ENCODE measurements at places on chromosomes 5 and 9.

DNA sequence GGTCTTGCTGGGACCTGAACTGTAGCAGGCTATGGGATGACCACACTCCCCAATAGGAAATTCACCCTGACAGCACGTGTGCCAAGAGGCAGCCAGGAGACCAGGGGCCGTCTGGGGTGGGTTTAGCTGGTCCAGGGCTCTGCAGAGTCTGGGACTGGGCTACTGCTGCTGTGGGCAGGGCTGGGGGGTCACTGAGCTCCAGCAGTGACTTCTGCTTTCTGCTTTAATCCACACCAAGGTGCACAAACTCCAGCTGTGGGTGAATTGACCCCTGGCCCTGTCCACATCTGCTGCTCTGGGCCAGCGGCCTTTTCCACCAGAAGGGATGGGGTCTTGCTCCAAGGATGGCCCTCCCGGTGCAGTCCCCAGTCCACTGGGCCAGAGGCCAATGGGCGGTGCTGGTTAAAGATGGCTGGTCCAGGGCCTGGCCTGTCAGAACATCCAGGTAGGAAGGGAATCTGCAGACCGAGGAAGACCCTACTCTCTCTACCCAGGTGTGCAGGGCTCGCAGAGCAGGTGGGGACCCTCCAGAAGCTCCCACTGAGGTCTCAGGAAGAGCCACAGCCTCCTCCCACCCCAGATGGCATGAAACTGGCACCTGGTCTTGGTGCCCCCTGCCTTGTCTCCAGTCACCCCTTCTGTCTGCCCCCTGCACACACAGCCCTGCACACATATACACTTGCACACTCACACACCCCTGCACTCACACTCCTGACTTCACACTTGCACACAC is 28.0 kb downstream of the GLT6D1 start:
- no peak for DNase-seq

DNA sequence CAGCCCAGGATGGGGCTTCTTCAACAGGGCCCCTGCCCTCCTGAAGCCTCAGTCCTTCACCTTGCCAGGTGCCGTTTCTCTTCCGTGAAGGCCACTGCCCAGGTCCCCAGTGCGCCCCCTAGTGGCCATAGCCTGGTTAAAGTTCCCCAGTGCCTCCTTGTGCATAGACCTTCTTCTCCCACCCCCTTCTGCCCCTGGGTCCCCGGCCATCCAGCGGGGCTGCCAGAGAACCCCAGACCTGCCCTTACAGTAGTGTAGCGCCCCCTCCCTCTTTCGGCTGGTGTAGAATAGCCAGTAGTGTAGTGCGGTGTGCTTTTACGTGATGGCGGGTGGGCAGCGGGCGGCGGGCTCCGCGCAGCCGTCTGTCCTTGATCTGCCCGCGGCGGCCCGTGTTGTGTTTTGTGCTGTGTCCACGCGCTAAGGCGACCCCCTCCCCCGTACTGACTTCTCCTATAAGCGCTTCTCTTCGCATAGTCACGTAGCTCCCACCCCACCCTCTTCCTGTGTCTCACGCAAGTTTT is 23.6 kb downstream of the PCDHGC5 start:
- DNase-seq, result peak; percentile 92

DNA sequence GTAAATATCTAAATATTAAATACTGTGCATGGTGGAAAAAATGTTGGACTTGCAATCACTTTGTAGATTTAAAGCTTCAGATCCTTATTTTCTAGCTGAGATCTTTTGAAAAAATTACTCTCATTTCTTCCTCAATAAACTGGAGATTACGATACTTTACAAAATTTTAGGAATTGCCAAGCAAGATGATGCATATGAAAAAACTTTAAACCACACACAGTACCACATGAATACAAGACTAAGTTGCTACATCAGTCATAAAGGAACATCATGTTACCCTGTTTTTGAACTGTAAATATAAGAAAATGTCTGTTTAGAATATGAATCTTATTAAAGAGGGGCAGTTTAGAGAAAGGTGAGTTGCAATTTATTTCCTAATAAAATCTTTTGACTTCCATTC is 703.6 kb upstream of the NUDT12 start:
- DNase-seq, result no peak

- no peak for DNase-seq
These were observed 155.6 kb upstream of the VLDLR start for GRCh38 chr9:2465921-2466460.

- DNase-seq, result no peak
These were observed 376.9 kb downstream of the DTWD2 start for GRCh38 chr5:118611332-118611945.

GRCh38 chr9:122402403-122402871 is 31.6 kb downstream of the PTGS1 start:
- DNase-seq, result no peak

DNA sequence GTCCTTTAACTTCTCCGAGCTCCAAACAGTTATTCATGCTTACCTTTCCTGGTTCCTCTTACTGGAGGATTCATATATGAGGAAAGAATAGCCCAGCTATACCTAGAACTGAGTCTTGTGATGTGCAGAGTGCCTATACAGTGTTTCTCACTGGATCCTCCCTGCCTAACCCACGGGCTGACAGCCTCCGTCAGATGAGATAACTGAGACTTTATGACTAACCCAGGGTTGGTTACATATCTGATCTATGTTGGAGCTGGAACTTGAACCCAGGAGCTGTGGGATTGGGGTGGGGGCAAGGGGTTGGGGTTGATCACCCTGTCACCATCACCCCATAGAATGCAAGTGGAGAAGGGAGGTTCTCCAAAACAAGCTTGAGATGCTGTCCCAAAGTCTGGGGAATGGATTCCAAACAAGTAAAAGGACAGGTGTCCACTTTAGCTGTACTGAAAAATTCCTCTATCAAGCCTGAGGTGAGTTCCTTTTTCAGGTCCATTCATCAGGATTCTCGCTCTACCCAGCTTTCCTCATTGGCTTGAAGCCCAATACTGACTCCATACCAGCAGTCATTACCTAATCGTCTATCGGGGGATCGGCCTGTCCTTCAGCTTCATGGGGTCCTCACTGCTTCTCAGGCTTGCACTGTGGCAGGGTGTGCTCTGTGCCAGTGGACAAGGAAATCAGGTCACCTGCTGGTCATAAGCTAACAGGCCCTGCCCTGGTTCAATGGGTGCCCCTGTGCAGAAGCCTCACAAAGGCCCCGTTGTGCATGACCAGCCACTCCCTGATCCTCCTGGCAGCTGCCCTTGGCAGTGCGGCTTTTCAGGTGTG is 100.6 kb downstream of the ARHGAP26 start:
- no peak for DNase-seq

GRCh38 chr5:43232943-43233833 is 41.2 kb downstream of the NIM1K start:
- DNase-seq, result no peak

- no peak for DNase-seq
These were observed 5.1 kb upstream of the AHRR start for GRCh38 chr5:316210-317085.

DNA sequence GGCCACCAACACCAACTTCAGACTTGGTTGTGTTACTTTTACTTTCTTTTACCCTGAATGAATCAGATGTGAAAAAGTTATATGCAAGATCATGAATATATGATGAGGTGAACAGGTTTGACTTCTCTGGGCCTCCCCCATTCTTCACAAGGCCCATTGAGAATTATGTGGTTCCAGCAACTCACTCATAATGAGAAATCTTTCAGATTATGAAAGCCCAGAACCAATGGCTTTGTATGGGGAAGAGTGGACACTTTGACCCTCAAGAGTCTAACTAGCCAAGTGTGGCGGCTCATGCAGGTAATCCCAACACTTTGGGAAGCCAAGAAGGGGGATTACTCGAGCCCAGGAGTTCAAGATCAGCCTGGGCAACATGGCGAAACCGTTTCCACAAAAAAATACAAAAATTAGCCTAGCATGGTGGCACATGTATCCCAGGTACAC is 16.1 kb upstream of the LNPEP start:
- DNase-seq, result no peak
